ENCODE measurements at places on chromosomes 7 and 10. TPM values are rescaled to one million over a fixed set of nuclear protein-coding genes. Genes with fewer than 3 reads are reported as not detected.

DNA sequence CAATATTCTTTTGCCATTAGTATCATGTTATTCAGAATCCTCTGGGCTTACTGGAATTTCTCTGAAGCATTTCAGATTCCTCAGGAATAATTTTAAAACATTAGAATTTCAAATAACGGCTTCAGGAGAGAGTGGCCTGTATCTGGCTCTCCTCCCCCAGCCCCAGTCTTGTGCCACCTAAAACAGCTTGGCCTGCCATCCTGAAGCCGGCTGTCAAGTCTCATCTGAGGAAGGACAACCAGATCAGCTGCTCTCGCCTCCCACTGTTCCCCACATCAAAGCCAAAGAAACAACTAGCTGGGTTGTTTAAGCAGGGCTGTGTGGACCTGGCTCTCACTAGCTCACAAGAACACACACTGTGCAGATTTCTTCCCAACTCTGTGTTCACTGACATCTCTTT, 178.2 kb downstream of the FGFR2 start:
- DNase-seq: no peak

AOAH gene
- 3.1 TPM for total RNA-seq

SCRN1 gene
- 0.87 TPM for total RNA-seq

GRCh38 chr10:71241830-71242621, 29.7 kb downstream of the UNC5B start:
- DNase-seq: no peak

- no peak for DNase-seq
These were observed 117.9 kb upstream of the MACROH2A2 start for GRCh38 chr10:69934768-69935167.

RAMP3 gene
- 5.8 TPM for total RNA-seq

PTN gene
- 6.4 TPM for total RNA-seq

DNA sequence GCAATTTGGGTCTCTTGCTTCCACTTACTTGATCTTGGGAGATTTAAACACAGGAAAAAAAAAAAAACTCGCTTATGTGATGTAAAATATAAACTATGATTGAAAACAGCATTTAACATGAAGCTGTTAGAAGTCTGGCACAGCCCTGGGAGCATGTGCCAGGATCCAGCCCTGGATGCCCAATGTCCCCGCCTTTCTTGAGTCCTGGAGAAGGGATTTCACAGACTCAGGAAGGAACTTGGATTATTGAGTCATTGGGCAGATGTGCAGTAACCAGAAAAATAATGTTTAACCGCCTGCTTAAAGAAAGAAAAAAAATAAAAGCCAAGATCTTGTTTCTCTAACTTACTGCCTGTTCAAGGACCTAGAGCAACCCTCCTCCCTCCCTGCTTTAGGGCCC, 3.7 kb upstream of the JCAD start:
- no peak for DNase-seq

GRCh38 chr7:94912085-94912484, 4.7 kb downstream of the PPP1R9A start:
- DNase-seq: no peak

DNA sequence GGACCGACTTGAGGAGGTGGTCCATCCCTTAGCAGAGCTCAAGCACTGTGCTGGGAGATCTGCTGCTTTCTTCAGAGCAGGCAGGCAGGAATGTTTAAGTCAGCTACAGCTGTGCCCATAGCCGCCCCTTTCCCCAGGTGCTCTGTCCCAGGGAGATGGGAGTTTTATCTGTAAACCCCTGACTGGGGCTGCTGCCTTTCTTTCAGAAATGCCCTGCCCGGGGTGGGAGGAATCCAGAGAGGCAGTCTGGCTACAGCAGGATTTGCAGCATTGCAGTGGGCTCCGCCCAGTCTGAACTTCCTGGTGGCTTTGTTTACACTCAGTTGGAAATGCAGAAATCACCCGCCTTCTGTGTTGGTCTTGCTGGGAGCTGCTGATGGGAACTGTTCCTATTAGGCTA, 51.2 kb upstream of the SEMA3A start:
- DNase-seq: peak; percentile 7

GRCh38 chr7:143354376-143354775, 8.1 kb downstream of the FAM131B start:
- DNase-seq: no peak

- DNase-seq: no peak
These were observed 7.1 kb downstream of the CRYGN start for GRCh38 chr7:151432658-151433521.

DNA sequence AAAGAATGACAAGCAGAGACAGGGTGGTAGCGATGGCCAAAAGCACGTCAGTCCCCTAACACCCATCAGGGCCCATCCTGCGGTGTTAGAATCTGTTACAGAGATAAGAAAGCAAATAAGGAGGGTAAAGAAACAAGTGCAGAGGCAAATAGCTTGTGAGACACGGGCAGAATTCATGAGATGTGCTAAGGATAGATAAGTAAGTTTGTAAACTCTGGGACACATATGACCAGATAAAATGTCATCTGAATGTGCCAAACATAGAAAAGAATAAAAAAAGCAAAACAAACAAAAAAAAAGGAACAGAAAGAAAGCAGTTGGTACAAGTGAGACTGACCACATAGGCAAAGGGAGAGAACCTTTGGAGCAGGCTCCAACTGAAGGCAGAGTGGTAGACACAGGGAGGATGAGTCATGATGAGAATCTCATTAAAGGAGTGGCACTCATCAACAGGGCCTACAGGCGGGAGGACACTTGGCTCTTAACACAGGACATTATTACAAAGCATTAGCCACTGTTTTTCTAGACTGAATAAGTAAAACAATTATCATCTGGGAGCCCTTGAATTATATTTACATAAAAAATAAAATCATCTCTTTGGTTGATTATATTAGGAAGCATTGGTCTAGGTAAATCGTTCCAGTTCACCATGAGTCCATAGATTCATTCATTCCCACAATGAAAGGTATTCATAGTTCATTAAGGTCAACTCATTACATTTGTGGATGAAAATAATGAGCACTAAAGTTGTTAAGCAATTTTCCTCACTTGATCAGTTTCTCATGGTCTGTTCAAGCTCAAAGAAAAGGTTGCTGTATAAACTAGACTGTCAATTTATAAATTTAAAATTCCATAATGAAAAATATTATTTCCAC, 21.5 kb upstream of the EPHB6 start:
- DNase-seq: no peak

DNA sequence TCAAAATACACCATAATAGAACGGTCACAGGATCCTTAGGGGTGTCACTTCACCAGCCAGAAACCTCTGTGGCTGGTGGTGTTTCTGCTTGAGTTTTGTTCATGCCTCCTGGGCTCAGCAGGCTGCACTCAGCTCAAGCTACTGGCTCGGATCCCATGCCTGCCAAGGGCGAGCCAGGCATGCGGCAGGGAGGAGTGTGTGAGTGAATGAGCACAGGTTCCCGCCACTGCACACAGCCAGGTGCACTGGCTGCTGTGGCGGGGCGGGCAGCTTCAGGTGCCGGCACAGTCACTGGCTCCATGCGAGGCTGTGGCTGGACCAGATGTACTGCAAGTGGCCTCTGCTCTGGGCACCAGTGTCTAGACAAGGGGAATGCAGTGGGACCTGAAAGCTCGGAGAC, 29.5 kb downstream of the CLDN12 start:
- DNase-seq: no peak

DNA sequence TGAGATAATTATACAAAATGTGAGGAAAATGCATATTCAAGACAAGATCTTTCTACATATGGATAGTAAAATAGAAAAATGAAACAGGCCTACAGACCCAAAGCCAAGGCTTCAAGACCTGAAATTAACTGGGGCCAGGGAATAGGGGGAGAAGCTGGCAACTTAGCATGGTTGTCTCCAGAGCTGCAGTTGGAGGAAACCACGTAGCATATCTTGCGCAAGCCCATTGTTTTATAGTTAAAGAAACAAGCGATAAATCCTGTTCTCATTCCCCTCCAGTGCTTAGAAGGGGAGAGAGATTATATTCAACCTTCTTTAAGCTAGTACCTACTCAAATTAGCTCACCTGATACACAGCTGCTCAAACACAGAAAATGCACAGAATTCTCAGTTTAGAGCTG, 197.1 kb downstream of the SORCS1 start:
- no peak for DNase-seq

GRCh38 chr10:3781468-3782145, 3.4 kb downstream of the KLF6 start:
- peak; percentile 67 for DNase-seq

All from stomach (tissue), 19 donors.